ENCODE measurements at places on chromosomes 3 and 15. TPM values are rescaled to one million over a fixed set of nuclear protein-coding genes. Genes with fewer than 3 reads are reported as not detected.

EFCC1 gene
- total RNA-seq = 2.3 TPM

- DNase-seq = no peak
These were observed 50.0 kb upstream of the CP start for GRCh38 chr3:149271669-149272068.

GRCh38 chr3:178709051-178709450 is 172.8 kb downstream of the KCNMB2 start:
- DNase-seq = no peak

DNA sequence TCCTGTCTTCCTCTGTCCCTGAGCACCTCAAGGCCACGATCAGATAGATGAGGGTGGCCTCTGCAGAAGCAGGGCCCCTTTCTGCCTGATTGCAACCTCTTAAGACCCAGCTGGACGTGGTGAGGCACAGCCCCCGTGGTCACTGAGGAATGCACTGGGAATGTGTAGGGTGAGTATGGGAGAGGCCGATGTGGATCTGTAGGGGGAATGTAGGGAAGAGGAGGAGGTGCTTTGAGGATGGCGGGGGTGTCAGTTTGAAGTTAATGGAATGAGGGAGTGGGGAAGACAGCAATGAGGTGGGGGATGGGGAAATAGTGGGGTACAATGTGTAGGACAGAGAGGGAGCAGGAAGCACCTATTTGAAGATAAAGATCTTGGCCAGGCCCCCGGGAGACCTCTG is 785 bp upstream of the IQCF5 start:
- DNase-seq = no peak

DNA sequence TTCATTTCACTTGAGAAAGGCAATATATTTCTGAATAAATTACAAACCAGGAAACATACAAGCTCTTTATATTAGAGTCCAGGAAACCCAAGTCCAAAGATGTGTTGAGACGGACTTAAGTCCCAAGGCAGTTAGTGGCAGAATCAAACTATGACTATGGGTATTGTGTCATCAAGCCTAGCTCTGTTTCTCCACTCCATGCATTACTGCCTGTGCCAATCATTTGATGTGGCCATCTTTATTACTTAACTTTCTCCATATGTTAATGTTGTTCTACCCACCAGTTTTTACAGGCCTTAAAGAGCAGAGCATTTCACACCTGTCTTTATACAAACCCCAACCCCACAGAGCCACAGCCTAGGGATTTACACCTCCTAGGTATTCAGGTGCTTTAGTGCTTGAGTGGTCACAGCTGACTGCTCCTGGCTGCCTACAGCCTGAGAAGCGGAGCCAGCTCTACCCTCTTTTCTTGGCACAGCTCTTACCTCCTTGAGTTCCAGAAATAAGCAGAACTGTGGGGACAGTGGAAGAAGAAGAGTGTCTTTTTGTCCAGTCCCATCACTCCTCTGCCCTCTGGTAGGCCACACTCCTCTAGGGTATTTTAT is 92.1 kb downstream of the DTWD1 start:
- no peak for DNase-seq

- DNase-seq = no peak
These were observed 50.5 kb upstream of the CCDC174 start for GRCh38 chr3:14600856-14601610.

DNA sequence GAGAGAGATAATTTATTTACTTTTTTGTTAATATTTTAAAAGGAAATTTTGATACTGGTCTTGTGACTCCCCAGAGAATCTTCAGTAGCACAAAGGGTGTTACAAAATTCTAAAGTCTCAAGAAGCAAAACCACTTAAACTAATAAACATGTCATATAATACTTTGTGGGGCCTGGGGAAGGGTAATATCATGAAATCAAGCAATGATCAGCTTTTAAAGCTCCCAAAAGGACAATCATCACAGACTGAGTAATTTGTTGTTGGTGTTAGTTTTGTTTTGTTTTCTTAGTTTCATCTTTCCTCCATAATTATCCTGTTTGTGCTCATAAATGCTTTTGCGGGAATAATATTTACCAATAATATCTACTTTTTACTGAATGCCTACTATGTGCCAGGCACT is 55.0 kb downstream of the TMEM212 start:
- no peak for DNase-seq

- no peak for DNase-seq
These were observed 33.1 kb downstream of the PTX3 start for GRCh38 chr3:157469561-157470294.

DNA sequence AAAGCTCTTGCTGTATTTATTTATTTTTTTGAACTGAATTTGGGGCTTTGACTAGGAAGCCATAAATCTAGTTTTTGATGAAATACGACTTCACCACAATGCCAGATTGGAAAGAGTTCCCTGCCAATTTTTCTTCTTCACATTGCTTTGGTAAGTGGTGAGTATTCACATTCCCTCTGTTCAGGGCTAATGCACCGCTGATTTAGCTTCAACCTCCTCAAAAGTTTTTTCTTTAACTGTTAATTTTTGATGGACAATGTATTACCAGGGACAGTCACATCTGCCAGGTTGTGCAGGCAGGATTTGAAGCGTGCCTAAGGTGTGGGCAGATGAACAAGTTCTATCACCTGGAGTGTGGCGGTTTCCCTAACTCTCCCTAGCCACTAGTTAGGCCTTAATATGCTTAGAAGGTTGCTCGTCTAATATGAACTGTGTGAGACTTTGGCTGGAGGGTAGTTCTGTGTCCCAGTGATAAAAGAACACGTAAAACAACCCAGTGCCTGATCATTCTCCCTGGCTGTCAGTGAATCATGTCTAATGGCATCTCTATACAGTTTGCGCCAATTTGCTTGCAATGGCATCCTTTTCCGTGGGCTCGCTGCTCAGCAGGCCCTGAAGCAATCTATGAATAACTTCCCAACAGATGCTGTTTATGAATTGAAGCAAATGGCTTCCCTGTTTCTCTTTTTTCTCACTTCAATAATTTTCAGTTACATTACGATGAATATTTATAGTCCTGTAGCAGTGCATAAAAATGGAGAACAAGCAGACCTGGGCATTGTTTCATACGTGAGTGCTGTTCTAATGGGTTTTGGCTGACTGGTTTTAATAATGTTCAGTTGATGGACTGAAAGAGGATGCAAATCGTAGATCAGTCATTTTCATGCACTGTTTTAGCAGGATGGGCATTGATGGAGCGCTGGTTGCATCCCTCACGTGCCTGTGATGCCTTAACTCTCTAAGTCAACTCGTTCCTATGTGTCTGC is 243.2 kb upstream of the SUCLG2 start:
- DNase-seq = no peak

- DNase-seq = no peak
These were observed 214.1 kb downstream of the SHQ1 start for GRCh38 chr3:72634128-72634527.

DNA sequence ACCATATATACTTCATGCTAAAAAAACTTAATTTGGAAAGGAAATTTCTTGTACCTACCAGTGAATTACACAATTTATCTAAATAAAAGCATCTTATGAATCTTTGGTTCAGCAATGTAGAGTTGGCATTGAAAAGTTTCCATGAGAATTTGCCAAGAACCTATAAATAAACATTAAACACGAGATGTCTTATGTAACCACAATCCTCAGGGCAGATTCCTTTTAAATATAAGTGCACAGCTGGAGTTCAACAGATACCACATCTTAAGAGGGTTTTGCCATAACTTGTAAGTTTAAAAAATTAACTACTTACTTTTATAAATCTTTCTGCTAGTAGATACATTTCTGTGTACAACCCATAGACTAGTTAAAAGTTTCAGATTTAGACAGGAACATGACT is 499.3 kb upstream of the ARRDC4 start:
- no peak for DNase-seq

- DNase-seq = no peak
These were observed 516.6 kb downstream of the EPHB1 start for GRCh38 chr3:135311699-135312098.

- DNase-seq = no peak
These were observed 18.7 kb downstream of the THRB start for GRCh38 chr3:24475925-24476324.

- DNase-seq = no peak
These were observed 27.6 kb downstream of the CNOT10 start for GRCh38 chr3:32712506-32713055.

GRCh38 chr3:4491855-4492207 is 1.3 kb upstream of the ITPR1 start:
- no peak for DNase-seq
